ENCODE measurements at places on chromosomes 16 and 17.

GRCh38 chr16:53864819-53865493 is 161.0 kb downstream of the FTO start:
- no peak for DNase-seq

GRCh38 chr17:80882323-80882722 is 109.3 kb upstream of the CHMP6 start:
- DNase-seq = no peak

- DNase-seq = peak; percentile 41
Observed at GRCh38 chr16:16861546-16861945, 482.6 kb downstream of the NPIPA7 start.

GRCh38 chr17:42068979-42069378 is 18.6 kb upstream of the C17orf113 start:
- no peak for DNase-seq

DNA sequence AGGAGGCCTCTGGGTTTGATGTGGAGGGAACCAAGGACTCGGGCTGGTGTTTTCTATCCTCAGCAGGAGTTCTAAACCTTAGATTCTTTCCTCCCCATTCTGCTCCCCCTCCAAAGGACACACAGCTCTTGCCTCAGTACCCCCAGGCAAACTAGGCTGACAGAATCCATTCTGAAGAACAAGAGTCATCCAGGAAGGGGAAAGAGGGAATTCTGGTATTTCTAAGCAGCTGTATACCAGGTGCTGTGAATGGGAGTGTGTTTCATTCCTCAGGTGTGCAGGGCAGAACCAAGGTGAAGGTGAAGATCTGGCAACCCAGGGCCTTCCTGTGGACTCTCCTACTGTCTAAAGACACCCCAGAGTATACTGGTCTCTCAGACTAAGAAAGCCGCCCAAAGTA is 4.1 kb downstream of the INPP5K start:
- no peak for DNase-seq

DNA sequence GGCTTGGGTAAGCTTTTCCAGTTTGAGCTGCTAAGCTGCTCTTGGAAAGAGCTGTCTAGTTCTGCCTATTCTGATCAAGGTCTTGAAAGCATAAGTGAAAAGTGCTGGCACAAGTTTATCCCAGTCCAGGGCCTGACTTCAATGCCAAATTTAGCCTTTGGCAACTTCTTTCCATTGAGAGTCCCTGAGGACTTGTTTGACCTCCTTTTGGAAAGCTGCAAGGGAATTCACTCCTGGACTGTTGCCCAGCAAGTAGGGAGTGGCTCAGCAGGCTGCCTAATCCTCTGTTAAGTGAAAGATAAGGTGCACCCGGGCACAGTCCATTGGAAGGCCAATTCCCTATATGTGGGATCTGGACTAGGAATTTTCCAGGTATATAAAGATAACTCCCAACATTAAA is 16.0 kb upstream of the TANC2 start:
- DNase-seq = no peak
